ENCODE measurements at places on chromosomes 7 and 10.

DNA sequence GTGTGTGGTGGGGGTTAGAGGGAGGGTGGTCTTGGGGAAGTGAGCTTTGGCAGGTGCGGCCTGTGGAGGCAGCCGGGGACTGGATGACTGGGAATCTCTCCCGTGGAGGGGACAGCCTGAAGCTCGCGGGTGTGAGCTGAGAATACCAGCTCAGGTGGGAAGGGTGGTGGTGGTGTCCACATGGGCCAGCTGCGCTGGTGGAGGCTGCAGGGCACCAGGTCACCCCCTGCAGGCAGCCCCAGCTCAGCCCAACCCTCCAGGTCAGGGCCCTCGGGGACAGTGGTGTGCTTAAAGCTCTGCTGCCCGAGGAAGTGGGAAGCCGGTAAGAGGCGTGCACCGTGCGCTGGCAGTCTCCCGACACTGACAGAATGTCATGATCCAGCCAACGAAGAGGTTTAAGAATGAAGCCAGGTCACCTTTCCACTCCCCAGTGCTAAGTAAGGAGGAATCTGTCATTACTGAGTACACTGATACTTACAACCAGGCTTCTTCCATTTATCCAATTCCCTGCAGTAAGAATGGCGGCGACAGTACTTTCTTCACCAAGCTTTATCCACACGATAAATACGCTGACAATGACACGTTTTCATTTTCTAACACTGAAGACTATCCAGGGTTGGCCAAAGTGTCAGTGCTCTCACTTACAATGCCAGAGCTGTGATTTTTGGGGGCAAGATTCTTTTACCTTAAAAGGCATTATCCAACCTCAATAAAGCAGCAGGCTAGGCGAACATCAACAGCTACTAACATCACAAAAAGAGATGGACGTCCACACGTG lies 20.4 kb downstream of the BRI3 start:
- no peak for DNase-seq

GRCh38 chr10:96267234-96267705 lies 4.1 kb downstream of the BLNK start:
- DNase-seq = no peak

- DNase-seq = no peak
These were observed 54.6 kb upstream of the FAM3C start for GRCh38 chr7:121450631-121451198.

- no peak for DNase-seq
These were observed 39.6 kb downstream of the BZW2 start for GRCh38 chr7:16685535-16685934.

GRCh38 chr7:9863545-9863944 lies 1110.1 kb upstream of the PHF14 start:
- no peak for DNase-seq

DNA sequence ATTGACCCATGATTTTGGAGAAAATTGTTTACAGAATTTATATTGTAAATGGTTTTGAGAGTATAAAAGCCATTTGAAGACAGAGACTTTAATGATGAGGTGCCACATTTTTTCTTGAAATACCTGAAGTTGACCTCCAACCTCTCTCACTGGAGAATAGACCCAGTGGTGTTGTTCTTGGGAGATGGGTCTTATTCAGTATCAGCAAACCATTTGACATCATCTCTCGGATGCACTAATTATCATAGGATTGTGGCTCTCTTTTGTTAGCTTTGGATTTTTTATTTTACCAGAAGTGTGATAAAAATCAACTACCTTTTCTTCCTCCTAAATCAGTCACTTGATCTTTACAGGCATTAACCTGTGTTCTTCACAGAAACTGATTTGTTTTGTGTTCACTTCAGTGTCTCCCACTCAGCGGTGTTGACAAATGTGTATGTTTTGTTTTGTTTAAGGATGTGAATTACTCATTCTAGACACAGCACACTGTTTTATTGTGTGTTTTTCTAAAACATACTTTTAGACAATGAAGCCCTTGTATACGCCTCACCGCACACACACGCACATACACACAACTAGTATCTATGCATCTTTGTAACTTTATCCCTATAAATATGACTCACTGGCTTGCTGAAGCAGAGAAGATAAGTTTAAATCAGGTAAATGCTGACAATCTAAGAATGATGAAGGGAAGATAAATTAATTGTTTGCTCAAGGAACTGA lies 455.6 kb downstream of the INHBA start:
- DNase-seq = no peak

- no peak for DNase-seq
These were observed 6.0 kb upstream of the SLC29A3 start for GRCh38 chr10:71312811-71313789.

DNA sequence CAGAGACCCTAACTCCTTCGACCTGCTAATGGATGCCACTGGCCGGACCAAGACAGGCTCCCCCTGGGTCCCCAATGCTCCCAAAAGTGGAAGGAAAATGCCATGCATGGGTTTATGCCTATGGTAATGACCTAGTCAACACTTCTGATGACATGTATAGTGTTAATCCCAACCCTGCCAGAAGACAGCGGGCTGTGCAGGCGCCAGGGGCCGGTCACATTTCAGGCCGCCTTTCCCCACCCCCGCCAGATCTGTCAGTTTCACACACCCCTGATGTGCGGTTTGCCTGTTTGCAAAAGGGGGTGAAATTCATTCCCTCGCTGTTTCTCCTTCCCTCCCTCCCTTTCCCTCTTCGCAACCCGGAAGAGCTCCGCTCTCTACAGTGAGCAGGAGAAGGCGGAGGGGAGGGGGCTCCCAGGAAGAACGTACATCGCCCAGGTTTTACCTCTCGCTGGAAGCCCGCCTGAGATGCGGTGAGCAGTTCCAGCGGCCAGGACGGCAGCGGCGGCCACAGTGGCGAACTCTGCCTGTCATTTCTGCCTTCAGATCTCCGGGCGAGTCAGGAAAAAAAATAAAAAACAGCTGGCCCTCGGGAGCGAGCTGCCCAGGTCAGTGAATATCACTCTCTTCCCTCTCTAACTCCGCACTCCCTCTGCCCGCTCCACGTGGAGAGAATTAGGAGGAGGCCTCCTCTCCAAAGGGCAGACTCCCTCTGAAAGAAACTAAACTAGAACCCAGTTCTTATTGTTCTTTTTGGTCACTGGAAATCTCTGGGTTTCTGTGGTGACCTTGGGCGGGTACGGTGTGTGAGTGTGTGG lies 9.4 kb upstream of the GATA3 start:
- no peak for DNase-seq

GRCh38 chr10:71667387-71667752 lies 52.2 kb downstream of the C10orf105 start:
- DNase-seq = no peak

- DNase-seq = no peak
These were observed 155.9 kb downstream of the DIP2C start for GRCh38 chr10:533611-534010.

DNA sequence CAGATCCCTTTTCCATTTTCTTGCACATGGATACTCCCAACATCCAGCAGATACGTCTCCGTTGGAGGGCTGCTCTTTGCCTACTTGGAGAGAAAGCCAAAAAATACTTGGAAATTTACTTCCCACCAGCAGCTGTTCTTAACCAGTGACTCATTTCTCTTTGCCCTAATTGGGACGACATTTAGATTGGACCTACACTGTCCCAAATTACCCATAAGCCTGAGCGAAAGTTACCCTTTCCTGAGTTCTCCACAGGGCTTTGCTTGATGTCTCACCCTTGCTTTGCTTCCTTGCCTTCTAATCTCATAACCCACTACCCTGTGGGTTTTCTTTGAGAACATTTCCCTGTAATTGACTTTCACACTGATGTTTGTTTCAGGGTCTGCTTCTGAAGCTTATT lies 48.1 kb downstream of the SAMD8 start:
- DNase-seq = no peak

- peak; percentile 58 for DNase-seq
These were observed 10.2 kb upstream of the GDF2 start for GRCh38 chr10:47311932-47312662.

DNA sequence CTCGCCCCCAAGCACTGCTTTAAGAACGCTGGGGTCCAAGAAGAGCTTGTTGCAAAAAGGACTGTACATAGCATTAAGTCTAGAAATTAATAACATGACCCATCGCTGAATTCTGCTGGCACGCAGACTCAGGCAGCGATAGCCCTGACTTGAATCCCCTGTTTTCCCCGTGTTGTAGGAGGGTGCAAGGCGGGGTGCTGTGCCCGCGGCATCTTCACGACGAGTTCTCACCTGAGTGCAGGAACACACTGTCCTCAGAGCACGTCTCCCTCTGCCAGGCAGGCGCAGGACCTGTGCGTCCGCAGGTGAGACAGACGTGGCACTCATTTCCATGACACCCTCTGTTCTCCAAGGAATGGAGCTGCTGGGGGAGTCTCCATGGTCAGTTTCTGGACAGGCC lies 243.2 kb downstream of the TCERG1L start:
- no peak for DNase-seq

GRCh38 chr10:117165538-117166417 lies 27.7 kb upstream of the VAX1 start:
- no peak for DNase-seq

GRCh38 chr10:3811291-3811870 lies 26.4 kb upstream of the KLF6 start:
- no peak for DNase-seq

- DNase-seq = no peak
These were observed 900 bp downstream of the CDHR1 start for GRCh38 chr10:84195044-84195830.

DNA sequence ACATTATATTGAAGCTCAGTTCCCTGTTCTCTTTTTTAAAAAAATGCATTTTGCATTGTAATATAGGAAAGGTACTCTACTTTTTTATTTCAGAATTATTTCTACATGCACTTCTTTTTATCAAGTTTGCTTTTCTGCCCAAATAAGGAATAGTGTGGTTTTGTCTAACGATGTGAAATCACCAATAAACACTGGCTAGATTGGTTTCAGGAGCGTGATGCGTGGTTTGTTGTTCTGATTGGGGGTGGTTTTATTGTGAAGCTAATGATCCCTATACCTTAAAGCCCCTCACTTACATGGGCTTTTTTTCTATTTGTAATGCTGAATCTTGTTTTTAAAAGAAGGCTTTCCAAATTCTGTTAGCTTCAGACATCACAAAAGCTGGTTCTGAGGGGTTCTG lies 17.6 kb downstream of the ENTPD7 start:
- DNase-seq = no peak

DNA sequence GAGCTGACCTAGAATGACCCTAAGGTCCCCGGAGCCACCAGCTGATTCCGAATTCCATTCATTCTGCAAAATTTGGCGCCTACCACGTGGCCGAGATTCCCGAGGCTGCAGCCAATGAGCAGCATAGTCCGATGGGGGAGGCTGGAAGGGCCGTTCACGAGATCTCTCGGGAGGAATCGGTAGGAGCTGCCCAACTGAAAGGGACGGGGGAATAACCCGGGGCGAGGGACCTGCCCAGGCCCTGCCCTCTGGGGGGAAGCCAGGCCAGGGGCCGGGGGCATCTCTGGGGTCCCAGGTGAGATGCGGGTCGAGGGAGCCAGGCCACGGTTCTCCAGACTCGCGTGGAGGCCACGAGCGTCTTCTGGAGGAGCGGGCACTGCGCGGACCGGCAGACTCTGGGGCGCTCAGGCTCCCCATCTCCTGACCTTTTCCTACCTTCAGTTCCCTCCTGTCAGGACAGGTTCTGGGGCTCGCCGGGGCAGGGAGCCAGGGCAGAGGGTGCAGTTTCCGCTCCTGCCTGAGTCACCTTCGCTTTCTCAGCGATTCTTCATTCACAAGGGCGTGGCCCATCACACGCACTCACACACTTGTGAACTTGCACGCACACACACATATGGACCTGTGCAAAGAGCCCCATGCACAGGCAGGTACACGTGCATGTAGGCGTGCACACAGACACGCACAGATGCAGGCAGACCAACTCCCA lies 173.4 kb downstream of the RNF216 start:
- no peak for DNase-seq

- no peak for DNase-seq
These were observed 5.6 kb downstream of the POR start for GRCh38 chr7:75920431-75921161.

DNA sequence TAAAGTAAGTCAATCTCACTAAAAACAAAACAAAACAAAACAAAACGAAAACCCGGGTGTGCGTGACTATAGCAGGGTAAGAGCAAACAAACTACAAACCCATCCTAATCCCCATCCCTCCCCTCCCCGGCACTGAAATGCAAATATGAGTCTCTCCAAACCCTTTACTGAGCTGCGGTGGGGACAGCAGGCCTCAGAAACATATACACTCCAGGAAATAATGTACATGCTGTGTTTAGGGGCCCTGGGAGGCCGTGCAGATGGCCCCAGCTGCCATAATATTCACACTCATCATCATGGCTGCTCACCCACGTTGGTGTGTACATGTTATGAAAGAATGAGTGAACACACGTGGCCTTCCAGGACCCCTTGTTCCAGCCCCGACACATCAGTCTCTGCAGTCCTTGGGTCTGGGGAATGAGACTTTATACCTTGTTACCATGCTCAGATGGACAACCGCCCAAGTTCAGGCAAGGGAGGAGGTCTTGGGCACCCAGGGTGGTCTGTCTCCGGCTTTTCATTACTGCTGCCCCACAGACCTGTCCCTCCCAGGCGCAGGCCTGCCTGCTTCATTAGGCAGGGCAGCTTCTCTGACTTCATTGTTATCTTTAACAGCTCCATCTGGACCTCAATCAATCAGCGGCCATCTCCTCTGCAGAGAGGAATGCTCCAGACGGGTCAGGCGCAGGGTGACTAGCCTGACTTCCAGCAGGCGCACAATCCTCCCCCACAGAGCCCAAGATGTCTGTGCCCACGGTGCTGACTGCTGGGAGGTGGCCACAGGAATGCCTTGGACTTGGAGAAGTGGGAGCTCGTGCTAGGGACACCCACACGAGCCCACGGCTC lies 20.6 kb downstream of the HSPA12A start:
- no peak for DNase-seq

GRCh38 chr7:98252425-98253054 lies 508 bp upstream of the TECPR1 start:
- no peak for DNase-seq

- no peak for DNase-seq
These were observed 39.4 kb upstream of the PRSS1 start for GRCh38 chr7:142709921-142710320.

- DNase-seq = no peak
These were observed 457 bp downstream of the PLOD3 start for GRCh38 chr7:101216860-101217387.

- no peak for DNase-seq
These were observed 52.0 kb downstream of the SPAM1 start for GRCh38 chr7:123977081-123977480.

- DNase-seq = no peak
These were observed 43.8 kb downstream of the EXOC6 start for GRCh38 chr10:92891885-92892690.

DNA sequence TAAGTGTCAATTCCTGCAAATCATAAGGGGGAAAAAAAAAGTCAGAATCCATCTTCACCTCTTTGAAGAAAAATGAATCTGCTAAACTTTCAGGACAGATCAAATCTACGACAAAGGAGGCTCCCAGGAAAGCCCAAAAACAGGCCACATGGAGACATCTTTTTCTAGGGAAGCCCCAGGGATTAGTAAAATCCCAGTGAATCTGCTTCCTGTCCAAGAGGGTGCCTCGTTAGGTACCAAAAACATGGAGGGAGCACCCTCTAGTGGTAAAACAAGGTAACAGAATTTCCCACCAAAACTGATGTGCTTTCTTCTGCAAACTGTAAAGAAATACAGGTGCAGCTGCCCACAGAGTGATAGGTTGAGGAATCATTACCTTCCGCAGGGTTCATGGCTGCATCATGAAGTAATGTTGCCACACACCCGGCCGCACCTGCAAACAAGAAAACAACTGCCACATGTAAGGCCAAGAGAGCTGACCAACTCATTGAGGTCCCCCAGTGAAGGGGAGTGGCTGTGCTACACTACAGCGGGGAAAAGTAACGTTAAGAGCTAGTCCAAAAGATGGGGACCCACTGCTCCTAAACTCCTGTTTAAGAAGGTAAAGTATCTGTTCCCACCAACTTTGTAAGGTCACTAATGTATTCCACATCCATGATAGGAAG lies 7.9 kb downstream of the SLC25A28 start:
- DNase-seq = peak; percentile 3
